Fibroblast of skin of left biceps (primary cell): ENCODE measurements at places on chromosomes 2 and 18.
A peak's percentile ranks its signal among the peaks of the same experiment; 100 is the strongest.

DNA sequence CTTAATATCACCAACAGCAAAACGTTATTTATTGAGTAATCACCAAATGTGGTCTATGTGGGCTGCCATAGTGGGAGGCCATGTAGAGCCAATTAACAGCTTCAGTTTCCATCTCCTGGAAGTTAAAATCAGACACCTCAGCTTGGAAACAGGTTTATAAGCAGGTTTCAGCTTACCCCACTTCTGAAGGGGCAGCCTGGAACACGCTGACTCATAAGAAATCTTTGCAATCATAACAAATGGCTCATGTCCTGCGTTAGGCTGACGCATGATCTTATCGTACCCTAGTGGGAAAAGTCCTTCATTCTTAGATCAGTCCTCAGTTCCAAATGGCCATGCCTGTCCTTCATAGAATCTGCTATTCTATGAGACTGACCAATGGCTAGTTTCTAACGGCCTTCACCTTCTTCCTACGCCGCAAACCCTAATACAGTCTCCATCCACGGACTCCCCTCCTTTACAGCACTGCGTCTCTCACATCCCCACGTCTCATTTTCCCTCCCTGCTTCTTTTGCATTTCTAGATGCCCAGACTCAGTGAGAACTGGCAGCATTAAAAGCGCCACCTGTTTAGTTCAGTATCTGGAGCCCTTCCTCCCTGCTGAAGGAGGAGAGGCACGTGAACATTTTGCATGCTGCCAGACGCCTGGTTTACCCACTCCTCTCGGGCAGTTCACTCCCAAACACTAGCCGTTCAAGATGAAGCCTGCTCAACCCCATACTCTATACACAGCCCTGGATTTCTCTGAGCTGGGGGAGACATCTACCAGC lies 24.2 kb upstream of the BZW1 start:
- peak; percentile 50 for DNase-seq

DNA sequence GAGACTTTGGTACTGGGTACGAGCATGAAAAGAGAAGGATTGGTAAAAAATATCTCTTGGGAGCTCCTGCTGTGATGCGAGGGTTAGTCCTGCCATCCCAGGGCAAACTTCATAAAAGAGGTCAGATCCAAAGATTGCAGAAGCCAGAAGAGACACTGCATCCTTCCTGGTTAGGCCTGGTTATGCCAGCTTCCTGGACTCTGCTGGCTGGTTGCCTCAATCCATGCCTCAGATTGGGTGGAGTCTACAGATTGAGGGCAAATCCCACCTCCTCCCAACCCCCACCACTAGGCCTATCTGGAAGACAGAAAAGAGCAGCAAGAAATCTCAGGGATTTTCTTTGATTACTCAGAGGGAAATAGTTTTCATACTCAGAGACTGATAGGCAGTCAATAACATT lies 5.3 kb upstream of the ACADL start:
- no peak for DNase-seq

DNA sequence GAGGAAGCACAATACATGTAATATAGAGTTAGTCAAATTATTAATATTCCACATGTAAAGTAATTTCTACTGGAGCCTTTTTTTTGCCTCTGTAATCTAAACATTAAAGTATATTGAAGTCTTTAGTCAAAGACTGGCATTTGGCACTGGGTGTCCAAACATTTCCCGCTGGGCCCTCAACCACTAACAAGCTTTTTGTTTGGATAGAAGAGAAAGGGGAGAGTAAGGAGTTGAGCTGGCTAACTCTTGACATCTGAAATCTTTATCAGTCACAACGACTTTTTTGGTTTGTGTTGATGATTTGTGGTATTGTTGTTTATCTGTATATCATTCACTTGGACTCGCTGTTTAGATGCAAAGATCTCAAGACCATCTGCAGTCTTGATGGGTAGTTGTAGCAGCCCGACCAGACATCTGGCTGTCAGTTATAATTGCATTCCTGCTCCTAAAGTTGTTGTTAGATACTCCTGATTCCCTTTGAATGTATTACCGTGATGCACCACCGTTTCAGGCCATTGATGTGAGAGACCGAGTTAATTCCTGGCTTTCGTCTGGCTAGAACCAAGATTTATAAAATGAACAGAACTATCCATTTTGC lies 379.6 kb downstream of the MTX2 start:
- no peak for DNase-seq

GRCh38 chr18:66872277-66872676 lies 268.4 kb upstream of the CDH19 start:
- DNase-seq: no peak

DNA sequence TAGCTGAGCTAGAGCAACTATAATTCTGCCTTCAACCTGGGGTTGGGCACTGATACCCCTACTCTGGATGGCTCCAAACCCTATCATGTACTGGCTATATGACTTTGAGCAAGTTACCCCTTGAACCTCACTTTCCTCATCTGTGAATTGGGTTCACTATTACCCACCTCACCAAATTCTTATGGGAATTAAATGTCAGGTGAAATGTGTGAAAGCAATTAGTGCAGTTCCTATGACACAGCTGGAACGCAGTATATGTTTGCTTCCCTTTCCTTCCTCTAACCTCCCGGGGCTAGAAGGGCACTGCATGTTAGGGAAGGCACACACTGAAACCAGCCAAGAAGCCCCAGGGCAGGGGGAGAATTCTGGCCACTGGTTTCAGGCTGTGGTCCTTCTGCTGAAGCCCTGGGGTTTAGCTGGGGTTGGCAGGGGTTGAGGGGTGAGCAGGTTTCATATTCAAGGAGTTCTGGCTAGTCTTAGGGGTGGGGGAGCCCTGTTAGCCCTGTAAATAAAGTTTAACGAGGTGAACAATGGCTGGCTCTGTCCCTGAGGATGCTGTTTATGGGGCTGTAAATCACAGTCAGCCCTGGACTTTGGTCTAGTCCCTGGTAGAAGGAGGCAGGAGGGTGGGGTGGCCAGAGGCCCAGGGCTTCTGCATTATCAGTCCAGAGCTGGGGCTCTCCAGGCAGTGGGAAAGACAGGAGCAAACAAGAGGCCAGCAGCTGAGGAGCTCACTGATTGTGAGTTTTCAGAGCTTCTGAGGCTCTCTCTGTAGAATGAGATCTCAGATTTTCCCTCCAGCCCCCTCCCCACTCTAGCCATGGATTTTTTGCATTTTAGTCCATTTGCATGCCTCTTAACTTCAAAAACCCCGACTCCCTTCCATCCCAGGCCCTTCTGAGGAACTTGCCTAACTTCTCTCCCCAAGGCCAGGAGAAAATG lies 8.0 kb downstream of the PKDCC start:
- DNase-seq: no peak

- no peak for DNase-seq
Observed at GRCh38 chr2:137952586-137953129, 11.6 kb upstream of the HNMT start.

DNA sequence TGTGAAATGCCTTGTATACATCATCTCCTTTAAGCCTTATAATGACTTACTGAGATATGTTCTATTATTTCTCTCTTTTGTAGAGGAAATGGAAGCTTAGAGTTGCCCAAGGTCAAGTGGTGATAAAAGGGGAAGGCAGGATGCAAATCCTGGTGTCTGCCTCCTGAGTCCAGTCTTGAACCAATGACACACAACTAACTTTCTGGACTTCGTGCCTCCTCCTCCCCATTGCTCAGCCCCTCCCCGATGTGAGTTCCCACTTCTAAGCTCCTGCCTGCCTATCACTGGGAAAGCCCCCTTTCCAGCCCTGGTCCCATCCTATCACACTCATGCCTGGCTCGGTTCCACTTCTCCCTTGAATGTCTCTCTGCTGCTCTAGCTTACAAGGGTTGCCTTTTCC lies 6.9 kb upstream of the CTIF start:
- DNase-seq: no peak

- DNase-seq: no peak
Observed at GRCh38 chr2:195646424-195646823, 10.6 kb upstream of the SLC39A10 start.

DNA sequence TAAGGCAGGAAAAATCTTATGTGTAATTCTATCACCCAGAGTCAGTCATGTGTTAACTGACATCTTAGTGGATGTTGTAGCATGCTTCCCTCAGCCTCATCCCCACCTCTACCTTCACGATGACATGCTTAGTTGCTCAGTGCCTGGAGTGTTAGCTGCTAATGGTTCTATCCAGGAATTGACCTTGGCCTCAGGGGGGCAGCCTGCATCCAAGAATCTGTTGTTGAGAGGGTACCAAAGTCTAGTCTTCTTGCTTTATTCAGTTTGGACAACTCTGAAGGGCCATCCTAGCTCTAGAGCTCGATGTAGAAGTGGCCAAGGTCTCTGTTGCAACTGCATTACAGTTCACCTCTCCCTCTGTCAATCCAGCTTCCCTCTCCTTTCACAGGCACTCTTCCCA lies 61.2 kb downstream of the ACYP2 start:
- peak; percentile 18 for DNase-seq
